GM12878 (cell line): ENCODE measurements at places on chromosomes 7 and 10. TPM values are rescaled to one million over a fixed set of nuclear protein-coding genes. Genes with fewer than 3 reads are reported as not detected.

DNA sequence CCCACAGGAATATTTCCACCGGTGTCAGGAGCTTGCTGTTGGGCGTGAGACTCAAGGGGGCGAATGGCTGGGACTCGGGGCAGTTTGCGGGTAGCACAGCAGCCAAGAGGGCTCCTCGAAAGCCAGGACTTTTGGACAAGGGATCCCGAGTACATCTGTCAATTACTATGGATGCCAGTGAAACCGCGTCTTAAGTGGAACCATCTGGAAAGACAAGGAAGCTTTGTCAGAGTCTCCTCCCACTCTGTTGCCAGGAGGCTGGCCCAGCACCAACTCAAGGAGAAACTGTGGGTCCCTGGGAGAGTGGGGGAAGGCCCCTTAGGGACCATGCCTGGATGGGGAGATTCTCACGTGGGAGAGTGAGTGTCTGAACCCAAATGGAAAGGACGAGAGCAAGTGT, 57.1 kb downstream of the C10orf143 start:
- DNase-seq: no peak

- no peak for DNase-seq
These were observed 171.2 kb upstream of the TNRC18 start for GRCh38 chr7:5594616-5595544.

GRCh38 chr7:99001482-99002147, 123.3 kb downstream of the TRRAP start:
- DNase-seq: no peak

DNA sequence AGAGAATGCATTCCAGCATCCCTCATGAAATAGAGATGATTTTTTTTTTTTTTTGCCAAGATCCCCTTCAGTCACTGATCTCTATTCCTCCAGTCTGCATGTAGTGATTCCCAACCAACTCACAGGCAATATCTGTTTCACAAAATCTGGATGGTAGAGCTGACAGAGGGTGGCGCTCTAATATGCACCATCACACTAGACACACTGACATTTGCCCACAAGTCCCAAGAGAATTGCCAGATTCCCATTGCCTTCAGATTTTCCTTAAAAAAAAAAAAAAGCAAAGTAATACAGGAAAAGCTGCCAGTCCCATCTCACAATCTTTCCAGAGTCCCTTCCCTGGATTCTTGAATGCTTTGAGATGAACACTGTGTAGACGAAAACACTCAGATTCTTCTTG, 301.0 kb downstream of the SORCS1 start:
- no peak for DNase-seq

GRCh38 chr10:68879628-68880027, 21.5 kb upstream of the DDX50 start:
- DNase-seq: no peak

DNA sequence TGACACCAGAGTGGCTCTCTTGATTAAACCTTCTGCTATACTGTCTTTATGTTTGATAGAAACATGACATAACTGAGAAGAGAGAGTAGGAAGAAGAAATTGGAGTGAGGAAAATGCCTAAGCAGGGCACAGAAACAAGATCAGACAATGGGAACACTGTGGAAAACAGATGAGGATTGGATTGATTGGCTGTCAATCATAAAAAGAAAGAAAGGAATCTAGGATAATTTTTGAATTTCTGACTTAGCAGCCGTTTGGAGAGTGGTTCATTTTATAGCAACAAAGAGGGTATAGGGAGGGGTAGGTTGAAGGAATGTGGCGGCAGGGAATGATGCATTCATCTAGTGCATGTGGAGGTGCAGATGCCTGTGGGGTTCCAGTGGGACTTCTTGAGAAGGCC, 7.8 kb downstream of the TEX47 start:
- DNase-seq: no peak

DNA sequence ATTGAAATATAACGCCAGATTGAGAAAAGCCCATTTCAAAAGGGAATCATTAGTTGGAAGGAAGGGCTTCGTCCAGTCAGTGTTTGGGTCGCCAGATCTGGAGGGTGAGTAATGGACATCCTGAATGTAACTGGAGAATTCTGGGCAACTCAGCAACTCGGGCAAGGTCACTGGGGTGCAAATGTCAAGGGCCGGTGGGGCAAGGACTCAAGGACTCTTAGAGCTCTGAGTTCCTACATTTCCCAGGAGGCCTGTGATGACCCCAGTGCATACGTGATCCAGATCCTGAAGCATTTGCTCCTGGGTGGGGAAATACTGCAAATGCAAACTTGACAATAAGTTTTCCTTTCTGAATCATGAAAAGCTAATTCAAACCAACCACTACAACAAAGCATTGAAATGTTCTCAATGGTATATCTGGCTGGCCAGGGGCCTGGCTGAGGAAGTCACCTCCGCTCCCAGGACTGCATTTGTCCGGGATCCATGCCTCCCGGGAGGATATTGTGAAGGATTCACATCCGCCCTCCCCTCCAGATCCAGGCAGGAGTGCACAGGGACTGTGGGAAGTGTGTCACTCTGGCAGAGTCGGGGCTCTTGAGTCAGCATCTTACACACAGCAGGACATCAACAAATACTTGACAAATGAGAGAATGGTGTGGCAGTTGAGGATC, 164.0 kb downstream of the FANK1 start:
- DNase-seq: no peak

DNA sequence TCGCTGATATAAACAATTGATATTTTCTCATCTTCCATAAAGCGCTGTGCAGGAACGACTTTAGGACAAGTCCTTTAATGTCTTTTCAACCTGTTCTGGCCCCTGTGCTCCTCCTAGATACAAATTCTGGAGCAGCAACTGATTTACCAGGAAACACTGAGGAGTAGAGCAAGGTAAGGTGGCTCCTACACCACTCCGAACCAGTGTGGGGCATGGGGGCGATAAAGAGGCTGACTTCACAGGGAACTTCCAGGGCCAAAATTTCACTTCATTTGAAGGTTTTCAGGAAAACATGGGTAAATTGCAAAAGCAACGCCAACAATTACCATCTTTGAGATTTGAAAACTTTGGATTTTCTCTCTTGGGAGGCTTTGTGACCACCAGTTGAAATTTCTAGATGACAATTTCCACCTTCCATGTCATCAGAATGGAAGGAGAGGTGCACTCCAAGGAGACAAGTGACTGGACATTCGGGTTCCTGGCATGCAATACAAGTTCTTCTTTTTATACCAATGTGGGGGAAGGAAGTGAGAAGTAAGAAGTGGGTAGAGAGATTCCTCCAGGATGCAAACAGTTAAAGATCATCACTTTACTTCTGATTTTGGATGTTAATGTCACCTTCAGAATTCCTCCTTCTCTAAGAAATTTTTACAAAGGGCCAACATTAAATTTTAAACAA, 118.5 kb downstream of the FAM107B start:
- no peak for DNase-seq

DNA sequence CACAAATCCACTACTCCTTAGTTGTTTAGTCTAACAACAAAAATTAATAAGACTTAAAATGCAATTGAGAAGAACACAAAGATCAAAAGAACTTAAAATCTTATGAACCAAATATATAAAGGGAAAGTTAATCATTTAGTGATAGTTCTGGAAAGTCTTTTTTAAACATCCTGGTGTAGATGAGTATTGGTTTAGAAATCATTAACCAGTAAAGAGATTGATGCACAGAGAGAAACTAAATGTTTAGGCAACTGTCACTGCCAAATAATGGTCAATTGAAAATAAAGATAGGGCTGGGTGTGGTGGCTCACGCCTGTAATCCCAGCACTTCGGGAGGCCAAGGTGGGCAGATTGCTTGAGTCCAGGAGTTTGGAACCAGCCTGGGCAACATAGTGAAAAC, 44.9 kb downstream of the SP8 start:
- DNase-seq: no peak

DNA sequence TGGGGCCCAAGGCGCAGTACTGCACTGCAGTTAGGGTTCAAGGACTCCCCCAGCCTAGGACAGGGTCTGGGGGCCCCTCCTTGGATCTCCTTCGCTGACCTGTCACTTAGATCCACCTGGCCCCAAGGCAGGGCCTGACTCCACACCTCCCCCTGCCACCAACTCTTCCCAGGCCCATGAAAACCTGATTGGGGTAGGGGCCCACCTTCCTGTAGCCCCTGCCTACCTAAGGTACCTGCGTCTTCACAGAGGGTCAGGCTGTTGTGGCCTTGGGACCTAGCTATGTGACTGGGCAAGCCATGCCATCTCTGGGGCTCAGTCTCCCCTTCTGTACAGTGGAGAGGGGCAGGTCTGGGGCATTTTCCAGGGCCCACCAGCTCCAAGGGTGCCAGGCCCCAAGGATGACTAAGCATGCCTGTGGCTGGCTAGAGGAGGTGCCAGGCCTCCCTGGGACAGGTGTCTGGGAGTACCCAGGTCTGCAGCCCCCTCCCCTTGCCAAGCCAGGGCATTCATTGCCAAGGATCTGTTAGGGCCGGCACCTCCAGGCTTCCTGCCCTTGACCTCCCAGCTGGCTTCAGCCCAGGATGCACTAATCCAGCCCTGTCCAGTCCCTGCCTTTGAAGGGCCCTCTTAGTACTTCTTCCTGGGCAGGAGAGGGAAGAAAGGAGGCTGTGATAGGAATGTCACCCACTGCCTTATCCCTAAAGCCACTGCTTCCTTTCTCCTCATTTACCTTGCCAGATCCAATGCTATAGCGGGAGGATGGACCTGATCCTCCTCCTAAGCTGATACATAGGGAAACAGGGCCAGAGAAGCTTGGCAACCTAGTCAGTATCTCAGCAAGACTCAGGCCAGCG, 1.3 kb downstream of the LIMK1 start:
- DNase-seq: no peak

DNA sequence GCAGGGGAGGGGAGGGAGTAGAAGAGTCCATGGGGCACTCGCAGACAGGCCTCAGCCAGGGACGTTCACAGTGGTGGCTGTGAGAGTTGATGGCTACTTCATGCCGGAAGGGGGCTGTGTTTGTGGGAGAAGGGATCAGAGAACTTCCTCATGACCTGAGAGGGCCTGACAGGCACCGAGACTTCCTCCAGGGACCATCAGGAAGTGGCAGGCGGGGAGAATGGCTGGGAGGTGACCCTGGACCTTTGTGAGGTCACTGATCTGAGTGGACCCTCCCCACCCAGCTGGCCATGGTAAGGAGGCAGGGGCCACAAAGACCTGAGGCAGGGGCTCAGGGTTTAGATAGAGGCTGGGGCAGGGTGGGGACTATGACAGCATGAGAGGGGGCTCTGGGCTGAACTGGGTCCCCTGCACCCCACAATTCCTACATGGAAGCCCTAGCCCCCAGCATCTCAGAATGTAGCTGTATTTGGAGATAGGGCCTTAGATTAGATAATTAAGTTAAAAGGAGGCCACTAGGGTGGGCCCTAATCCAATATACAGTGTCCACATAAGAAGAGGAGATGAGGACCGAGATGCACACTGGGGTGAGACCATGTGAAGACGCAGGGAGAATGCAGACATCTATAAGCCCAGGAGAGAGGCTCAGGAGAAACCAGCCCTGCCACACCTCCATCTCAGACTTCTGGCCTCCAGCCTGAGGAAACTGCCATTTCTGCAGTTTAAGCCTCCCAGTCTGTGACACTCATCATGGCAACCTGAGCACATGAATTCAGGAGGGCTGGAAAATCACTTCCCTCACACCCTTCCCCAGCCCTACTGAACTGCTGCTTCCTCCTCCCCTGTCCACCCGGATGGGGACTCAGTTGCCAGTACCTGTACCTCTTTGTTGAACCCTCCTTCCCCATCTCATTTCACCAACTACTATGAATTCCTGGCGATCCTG, 273.9 kb upstream of the ZNF32 start:
- DNase-seq: no peak

DNA sequence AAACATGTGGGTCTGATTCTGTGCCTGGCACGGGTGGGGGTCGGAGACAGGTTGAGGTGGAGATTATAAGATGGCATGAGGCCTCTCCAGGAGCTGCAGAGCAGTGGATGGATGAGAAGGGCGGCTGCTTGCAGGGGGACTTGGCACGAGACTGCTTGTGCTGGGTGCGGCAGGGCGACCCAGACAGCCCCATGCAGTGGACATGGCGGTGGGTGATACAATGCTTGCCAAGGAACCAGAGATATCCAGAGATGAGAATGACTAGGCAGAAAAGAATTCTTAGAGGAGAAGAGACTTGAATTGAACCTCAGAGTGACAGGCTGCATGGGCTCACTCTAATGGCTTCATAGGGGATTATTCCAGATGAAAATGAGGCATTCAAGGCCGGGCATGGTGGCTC, 145.4 kb downstream of the NEURL1 start:
- no peak for DNase-seq

DNA sequence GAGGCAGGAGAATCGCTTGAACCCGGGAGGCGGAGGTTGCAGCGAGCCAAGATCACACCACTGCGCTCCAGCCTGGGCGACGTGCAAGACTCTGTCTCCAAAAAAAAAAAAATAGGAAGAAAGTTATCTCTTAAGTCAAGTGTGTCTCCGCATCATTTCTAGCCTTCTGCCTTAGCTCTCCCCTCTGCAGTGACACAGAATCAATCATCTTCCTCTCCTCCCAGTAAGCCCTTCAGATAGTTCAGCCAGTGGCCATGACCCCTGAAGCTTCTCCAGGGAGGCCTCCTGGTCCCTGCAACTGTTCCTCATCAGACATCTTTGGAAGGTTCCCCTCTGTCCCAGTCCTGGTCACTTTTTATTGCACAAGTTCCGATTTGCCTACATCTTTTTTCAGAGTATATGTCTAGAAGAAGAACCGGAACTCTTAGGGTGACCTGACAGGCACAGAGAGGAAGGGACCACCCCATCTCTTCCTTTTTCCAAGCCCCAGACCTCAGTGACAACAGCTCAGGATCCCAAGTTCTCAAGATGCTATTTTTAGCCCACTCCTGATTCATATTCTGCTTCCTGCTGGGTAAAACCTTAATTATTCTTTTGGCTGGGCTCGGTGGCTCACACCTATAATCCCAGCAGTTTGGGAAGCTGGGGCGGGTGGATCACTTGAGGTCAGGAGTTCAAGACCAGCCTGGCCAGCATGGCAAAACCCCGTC, 6.6 kb upstream of the RHBDD2 start:
- no peak for DNase-seq

GRCh38 chr10:127424594-127425264, 124.4 kb upstream of the NPS start:
- DNase-seq: no peak

DNA sequence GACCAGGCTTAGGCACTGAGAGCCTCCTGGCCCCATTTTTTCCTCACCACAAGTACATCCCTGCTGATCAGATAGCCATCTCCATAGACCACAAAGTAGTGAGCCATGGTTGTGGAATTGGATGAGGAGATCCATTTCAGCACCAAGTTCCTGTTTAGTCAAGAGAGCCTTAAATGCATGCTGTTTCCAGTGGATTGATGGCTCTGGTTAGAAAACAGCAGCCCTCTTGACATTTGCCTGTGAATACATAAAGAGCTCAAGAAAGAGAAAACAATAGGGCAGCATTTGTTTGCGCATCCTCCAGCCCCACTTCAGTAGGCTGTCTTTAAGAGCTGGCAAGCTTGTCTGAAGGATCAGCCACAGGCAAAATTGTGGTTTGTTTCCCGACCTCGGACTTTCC, 251.2 kb downstream of the POU6F2 start:
- no peak for DNase-seq

- DNase-seq: no peak
These were observed 155.5 kb downstream of the BUB3 start for GRCh38 chr10:123309731-123310130.

Gene CXCL12
- total RNA-seq: 0.85 and 0.90 TPM in 2 replicates

Gene FAM25C
- total RNA-seq: not detected in 2 replicates

Gene PRR15
- total RNA-seq: not detected in 2 replicates

Gene VPS41
- total RNA-seq: 62.5 and 63.2 TPM in 2 replicates

Gene PDK4
- total RNA-seq: 0.21 and 0.46 TPM in 2 replicates

Gene NMT2
- total RNA-seq: 9.7 and 9.8 TPM in 2 replicates

Gene PRSS1
- 11.9 and 12.4 TPM in 2 replicates for total RNA-seq

Gene C10orf143
- 2.5 and 2.8 TPM in 2 replicates for total RNA-seq
